Calu3 (cell line): ENCODE measurements at places on chromosomes 1 and 21.

DNA sequence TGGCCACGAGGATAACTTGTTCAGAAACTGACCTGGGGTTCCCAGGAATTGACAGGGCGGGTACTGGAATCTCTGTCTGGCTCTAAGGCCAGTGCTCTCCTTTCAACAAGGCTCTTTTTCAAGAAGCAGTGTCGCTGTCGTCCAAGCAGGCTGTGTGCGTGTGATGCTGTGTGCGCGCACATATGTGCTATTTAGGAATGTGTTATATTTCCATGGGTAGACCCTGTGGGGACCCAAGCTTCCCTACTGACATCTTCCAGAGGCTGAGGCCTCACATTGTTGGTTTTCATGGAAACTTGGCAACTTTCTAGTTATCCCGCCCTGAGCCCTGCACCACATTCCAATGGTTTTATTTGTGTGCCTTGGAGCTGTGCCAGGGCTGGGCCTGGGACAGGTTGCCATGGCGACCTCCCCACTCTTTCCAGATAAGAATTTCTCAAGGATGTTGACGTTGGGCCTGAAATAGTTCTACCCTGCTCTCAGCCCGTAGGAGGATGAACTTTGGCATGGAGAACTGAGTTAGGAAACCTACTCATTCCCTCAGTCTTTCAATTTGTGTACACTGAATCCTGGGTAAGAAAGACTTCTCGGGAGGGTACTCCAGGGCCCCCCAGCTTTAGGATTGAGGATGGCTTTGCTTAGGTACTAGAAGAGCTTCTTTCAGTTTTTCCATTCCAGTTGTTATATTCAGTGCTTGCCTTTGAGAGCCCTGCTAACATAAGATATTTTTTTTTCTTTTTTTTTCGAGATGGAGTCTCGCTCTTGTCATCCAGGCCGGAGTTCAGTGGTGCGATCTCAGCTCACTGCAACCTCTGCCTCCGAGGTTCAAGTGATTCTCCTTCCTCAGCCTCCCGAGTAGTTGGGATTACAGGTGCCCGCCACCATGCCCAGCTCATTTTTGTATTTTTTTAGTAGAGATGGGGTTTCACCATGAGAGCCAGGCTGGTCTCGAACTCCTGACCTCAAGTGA lies 38.8 kb upstream of the SRSF10 start:
- DNase-seq: peak; percentile 93

- DNase-seq: no peak
Observed at GRCh38 chr1:245622332-245623014, 467.7 kb downstream of the KIF26B start.

- DNase-seq: no peak
Observed at GRCh38 chr1:119752592-119752991, 16.1 kb downstream of the HMGCS2 start.

DNA sequence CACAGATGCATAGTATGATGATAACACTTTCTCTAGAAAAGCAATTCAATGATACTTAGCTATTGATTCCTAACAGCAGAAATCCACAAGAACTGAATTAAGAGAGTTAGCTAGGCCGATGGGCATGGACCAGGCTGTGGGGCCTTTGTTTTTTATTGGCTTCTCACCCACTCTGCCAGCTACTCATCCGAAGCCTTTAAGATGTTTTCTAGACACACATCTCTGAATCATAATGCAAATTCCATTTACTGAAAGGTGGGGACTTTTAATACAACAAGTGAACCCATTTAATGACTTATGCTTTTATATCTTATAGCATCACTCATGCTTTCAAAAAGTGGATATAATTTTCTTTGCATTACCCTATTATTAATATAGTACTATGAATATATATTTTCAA lies 170.2 kb downstream of the RUNX1 start:
- DNase-seq: no peak

DNA sequence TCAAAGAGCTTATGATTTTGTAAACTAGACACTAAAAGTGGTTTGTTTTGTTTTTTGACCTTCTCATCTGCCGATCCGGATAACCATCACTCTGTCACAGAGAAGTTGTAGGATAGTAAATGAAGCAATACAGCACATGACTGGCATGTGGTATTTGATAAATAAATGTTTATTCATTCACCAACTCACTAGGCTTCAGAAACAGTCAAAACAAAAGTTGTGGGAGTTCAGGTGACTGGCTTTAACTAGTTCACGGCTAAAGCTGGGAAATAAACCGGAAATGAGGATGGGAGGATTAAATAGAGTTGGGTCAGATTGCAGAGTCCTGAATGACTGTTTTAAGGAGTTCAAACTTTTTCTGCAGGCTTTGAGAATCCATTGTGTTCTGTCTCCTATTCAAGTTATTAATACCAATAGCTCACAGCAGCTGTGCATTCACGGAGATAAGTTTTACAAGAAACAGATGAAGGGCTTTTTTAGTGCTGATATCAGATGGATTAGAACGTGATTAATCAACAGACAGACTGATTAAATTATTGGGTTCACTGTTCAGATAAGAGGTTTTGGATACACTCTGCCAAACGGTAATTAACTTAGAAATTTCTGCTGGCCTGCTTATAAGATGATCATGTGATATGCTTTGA lies 463.3 kb downstream of the DPYD start:
- DNase-seq: no peak

DNA sequence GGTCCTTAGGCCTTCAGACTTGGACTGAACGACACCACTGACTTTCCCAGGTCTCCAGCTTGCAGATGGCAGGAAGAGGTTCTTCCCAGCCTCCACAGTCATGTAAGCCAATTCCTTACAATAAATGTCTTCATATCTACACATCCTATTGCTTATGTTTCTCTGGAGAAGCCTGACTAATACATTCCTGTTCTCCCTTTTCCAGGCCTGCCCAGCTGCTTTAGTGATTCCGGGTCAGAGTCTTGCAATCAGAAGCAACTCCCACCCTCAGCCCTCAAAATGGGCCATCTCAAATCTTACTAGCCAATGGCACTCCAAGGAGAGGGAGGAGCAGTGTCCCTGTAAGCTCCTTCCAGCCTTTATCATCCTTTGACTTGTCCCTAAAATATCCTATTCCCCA lies 16.4 kb upstream of the CPT2 start:
- no peak for DNase-seq

GRCh38 chr1:52142220-52143183 lies 613 bp downstream of the ZFYVE9 start:
- DNase-seq: peak; percentile 48

DNA sequence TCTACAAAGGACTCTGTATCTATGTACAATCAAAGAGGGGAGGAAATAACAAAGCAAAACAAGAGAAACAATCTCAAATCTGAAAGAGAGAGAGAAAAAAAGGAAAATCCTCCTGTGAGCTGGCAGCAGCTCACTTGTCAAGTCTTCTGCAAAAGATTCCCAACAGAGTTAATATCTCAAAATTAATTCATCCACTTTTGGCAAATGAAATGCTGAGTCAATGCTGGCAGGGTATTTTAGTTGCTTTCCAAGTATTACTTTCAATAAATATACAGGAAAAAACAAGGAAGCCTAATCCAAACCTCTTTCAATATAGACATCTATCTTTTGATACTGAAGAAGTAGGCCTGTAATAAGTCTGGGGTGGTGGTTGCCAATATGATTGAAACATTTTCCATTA lies 613.9 kb upstream of the NEGR1 start:
- no peak for DNase-seq

DNA sequence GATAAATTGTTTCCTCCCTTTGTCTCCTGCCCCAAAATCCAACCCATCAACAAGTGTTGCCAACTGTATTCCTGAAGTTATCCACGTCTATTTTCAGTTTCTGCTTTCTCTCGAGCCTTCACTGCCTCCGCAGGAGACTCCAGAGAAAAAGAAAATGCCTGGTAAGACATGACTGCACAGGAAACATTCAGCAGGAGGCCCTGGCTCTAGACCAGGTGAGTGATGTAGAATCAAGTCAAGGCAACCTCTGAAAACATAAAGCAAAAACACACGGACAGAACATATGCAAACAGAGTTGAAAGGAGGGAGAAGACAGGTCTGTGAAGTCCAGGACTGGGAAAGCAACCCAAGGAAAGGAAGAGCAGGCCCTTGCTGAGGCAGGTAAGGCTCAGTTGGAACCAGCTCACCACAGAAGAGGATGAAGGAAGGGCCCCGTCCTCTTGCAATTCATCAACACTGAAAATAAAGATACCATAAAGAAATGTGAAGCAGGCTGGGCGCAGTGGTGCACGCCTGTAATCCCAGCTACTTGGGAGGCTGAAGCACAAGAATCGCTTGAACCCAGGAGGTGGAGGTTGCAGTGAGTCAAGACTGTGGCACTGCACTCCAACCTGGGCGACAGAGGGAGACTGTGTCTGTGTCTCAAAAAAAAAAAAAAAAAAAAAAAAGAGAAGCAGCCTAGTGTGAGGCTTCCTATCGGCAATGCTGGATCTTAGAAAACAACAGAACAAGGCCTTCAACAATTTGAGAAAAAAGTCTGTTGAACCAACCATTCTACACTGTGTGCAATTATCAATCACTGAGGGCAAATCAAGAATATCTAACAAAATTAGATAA lies 8.8 kb downstream of the NOL9 start:
- DNase-seq: no peak

DNA sequence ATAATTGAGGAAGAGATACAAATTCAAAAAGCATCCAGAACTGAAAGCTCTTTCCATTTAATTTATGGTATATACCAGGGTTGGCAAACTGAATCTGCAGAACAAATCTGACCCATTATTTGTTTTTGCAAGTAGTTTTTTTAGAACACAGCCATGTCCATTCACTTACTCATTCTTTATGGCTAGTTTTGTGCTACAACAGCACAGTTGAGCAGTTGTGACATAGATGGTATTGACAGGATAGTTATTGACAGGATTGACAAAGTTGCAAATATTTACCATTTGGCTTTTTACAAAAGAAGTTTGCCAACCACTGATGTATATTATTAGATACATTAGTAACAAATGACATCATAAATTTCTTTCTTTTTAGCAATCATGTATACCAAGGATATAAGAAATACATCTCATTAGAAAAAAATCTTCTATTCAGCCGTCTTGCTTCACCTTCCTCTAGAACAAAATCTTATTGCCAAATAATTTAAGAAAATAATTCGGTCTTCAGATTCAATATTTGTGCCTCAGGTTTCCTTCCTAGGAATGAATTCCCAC lies 9.4 kb downstream of the ADAMTS1 start:
- DNase-seq: no peak

GRCh38 chr1:185409763-185410528 lies 92.9 kb upstream of the IVNS1ABP start:
- peak; percentile 13 for DNase-seq

DNA sequence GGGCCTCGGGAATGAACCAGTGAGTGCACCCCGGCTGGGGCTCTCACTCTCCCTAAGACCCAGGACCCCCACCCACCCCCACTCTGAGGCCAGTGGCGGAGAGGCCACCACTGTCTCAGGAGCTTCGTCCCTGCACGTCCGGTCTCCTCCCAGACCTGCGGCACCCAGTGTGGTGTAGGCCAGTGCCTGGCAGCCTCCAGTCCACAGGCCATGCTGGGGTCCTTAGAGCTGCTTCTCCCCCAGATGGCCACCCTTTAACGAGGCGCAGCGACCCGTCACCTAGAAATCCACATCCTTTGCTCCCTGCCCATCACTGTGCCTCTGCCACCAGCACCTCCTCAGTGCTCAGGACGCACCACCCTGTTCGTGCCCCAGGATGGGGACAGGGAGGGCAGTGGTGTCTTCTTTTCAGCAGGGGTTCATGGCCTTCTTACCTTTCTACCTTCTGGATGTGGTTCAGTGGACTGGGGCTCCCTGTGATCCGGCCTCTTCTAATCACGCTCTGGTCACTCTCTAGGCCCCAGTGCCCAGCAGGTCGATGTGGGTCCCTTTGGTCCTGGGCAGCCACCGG lies 131.9 kb upstream of the ARHGEF16 start:
- no peak for DNase-seq

- no peak for DNase-seq
Observed at GRCh38 chr1:114473796-114474195, 37.2 kb downstream of the TRIM33 start.

DNA sequence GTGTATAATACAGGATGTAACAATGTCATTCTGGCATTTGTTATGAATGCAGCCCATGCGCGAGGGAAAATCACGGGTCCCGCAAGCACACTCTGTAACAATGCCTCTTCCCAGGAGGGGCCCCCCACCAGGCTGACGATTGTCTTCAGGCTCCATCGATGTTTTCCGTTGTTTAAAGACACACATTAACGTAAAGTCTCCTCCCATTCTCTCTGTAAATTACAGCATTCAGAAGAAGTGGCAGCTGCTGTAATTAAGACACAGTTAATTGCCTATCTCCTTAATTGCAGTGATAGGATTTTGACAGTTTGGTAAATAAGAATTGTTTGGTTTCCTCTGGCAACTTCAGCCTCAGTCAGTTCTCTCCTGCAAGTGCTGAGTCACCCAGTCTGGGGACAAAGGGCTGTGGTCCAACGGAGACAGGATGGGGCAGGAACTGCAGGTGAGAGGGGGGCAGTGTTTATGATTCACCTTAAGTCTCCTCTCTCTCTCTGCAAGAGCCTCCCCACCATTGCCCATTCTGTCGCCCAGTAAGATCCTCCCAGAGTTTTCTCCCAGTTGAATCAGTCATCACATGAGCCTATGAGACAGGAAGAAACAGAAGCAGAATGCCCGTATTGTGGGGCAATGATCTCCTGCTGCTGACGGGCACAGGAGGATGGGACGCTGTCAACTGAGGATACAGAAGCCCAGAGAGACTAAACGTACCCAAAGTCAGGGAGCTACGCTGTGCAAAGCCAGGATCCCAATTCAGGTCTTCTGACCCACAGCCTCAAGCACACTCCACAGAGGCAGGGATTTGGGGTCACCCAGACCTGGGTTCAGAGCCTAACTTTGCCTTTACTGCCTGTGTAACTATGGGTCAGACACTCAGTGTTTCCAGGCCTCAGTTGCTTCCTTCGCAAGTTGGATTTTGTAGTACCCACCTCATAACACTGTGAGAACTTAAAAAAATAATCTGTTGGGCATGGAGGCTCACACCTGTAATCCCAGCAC lies 110.0 kb downstream of the ADSS2 start:
- DNase-seq: peak; percentile 80

DNA sequence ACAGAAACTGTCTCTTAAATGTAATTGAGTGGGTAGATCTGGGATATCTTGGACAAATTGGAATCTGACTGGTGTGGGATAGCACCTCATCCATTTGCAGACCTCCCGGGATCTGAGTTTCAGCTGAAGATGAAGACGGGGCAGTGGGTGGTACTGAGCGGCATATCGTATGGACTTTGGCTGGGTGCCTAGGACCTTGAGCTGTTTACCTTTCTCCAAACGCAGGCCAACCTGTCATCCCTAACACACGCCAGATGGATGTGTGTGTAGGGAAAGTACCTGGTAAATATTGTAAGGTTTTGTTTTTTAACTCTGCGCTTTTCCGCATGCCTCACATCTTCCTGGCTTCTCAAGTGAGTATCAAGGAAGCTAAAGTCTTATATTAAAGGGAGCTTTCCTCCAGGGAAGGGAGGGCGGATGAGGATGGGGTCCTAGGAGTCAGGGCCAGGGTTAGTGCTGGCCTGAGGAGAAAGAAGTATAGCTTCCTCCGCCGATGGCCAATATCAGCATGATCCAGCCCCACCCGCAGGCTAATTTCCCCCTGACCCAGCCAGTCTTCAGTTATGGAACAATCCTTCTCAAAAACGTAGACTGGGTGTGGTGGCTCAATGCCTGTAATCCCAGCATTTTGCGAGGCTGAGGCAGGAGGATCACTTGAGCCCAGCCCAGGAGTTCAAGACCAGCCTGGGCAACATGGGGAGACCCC lies 26.2 kb downstream of the ATP8B2 start:
- peak; percentile 62 for DNase-seq
